ENCODE measurements at places on chromosomes 2 and 18.

GRCh38 chr2:173654896-173655265 is 300.2 kb downstream of the CDCA7 start:
- no peak for DNase-seq

DNA sequence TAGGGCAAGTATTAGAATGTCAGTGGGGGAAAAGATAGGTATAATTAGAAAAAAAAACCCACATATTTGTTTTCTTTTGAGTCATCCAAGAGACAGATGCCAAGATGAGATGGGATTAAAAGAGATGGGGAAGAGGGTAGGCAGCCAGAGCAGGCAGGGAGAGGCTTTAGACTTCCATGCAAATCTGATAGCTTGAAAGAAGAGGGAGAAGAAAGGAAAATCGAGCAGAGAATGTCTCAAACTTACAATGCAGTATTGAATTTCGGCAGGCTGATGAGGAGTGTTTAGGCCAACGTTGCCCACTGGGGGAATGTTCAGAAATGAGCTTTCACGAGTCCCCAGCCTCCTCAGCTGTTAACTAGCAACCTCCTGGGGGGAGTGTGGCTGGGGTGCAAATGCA is 91.3 kb downstream of the SPATS2L start:
- DNase-seq, result no peak

GRCh38 chr2:44946372-44947027 is 5.0 kb downstream of the SIX3 start:
- no peak for DNase-seq

DNA sequence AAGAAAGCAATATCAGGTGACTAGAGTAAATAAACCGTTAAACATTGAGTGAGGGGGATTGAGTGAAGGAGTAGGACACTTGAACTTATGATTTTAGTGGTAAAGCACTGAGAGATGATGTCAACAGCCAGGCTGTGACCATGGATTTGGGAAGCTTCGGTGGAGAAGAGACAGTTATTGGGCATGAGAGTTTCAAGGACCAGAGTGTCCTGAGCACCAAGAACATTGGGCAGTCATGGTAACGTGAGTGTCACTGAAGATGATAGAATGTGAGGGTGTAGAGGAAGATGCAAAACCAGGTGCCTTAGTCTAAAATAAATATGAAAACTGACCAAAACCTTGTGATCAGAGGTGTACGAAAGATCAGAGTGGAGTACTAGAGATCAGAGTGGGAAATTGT is 248.1 kb downstream of the ASXL3 start:
- DNase-seq, result no peak

DNA sequence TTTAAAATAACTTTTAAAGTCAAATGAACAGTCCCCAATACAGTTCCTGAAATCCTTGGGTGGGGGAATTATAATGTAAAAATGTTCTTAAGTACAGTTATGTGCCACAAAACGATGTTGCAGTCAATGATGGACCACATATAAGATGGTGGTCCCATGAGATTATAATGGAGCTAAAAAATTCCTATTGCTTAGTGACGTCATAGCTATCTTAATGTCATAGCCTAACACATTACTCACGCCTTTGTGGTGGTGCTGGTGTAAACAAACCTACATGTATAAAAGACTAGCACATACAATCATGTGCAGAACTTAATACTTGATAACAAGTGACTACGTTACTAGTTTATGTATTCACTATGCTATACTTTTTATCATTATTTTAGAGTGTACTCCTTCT is 109.4 kb downstream of the EPB41L3 start:
- no peak for DNase-seq

GRCh38 chr18:62523631-62524439 is 1.0 kb downstream of the ZCCHC2 start:
- peak; percentile 14 for DNase-seq

GRCh38 chr2:100757621-100758394 is 62.1 kb upstream of the NPAS2 start:
- DNase-seq, result no peak

- no peak for DNase-seq
These were observed 120.0 kb downstream of the DOCK10 start for GRCh38 chr2:224922142-224922727.

- no peak for DNase-seq
These were observed 13.1 kb upstream of the SLC35F5 start for GRCh38 chr2:113769555-113769954.

DNA sequence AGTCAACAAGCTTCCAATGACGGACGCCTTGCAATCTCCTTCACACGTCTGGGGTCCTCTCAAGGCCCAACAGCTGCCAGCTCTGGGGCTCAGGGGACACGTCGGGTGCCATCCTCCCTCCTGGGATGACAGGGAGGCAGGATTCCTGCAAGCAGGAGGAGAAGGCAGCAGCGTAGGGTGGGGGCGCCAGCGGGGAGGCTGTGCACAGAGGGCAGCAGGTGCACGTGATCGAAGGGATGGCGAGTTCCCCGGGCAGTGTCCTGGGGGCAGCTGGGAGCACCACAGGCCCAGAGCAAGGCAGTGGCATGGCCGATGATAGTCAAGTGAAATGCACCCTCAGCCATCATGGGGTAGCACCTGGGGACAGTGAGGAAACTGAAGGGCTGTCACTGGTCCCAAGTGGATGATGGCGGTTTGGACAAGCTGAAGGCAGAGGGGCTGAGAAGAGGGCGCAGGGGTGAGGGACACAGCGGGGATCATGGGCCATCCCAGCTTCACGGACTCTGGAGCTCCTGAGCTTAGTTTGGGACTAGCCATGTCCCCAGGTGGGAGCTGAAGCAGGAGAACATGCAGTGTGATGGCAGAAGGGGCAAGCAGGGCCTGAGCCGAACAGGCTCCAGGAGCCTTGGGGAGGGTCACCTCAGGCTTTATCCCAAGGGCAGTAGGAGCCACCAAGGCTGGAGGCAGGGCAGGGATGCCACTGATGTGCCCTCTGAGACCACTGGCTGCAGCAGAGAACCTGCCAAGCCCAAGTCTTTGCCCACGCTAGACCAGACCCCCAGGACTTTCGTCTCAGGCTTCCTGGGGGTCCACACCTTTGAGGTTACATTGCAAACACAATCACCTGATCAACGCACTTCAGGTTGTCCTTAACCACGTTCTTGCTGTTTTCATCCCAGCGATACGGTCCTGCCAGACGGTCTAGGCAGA is 16.3 kb upstream of the SNED1 start:
- DNase-seq, result no peak

DNA sequence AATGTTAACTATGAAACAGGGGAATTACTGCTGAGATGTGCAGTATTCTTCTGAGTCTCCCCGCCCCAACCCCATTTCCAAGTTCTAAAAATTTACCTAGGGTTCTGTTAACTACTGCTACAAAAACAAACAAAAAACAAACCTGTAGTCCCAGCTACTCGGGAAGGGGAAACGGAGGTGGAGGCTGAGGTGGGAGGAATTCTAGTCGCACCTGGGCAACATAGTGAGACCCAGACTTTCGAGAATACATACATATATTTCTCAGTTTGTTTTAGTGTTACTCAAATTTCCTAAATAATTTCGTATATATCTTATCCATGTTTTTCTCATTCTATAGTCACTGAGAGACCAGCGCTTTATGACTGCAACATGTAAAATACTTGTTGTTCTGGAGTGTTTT is 989 bp downstream of the STAM2 start:
- DNase-seq, result no peak

DNA sequence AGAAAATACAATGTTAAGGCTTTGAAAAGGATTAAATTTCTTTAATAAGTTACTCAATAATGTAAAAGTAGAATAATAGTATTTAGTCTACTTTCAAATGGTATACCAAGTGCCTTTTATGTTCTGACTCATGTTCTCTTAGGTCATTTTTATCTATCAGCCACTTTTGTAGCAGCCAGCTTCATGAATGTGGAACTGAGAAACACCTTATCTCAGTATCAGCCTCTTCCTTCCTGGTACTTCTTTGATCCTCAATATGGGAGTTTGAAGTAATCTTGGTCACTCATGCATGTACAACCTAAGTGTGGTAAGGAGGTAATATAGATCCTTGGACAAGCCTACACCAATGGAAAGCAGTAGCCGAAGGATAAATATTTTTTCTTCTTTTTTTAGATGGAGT is 180.4 kb upstream of the NRXN1 start:
- DNase-seq, result no peak

DNA sequence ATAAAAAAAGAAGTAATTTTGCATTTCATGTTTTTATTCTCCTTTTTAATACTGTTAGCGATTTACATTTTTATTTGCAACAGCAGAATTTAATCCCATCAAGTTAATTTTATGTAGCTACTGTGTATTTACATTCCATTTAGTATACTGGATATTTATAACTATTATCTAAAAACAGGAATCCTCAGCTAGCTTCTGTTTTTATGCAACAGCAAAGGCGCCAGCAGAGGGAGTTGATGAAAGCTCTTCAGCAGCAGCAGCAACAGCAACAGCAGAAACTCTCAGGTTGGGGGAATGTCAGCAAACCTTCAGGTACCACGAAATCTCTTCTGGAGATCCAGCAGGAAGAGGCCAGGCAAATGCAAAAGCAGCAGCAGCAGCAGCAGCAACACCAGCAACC is 26.2 kb upstream of the SNORC start:
- DNase-seq, result no peak

DNA sequence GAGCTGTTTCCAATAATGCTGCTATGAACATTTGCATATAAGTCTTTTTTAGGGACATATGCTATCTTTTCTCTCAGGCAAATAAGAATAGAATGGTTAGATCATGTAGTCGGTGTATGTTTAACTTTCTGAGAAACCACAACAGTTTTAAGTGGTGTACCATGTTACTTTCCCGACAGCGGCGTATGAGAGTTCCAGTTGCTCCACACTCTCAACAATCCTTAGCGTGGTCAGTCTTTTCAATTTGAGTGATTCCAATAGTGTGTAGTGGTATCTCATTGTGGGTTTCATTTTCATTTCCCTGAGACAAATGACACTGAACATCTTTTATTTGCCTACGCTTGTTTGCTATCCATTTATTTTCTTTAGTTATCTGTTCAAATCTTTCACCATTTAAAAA is 149.5 kb downstream of the ACOXL start:
- DNase-seq, result no peak

DNA sequence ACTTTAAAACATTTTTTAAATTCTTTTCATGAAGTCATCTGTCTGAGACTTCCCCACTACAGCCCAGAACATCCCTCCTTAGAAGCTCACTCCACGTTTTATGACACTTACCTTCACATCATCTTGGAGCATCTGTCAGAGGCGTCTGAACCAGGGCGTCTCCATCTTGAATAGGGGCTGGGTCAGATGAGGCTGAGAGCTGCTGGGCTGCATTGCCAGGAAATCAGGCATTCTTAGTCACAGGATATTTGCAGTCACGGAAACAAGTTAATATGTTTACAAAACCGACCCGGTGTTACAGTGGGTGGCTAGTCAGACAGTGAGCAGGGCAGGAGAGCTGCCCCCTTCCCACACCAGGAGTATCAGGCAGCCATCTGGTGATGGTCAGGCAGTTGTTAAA is 456.5 kb downstream of the FBXO15 start:
- DNase-seq, result no peak

- DNase-seq, result no peak
These were observed 53.1 kb downstream of the MYO1B start for GRCh38 chr2:191298306-191298705.

- DNase-seq, result peak; percentile 12
These were observed 138.8 kb downstream of the MCFD2 start for GRCh38 chr2:46776687-46777327.

DNA sequence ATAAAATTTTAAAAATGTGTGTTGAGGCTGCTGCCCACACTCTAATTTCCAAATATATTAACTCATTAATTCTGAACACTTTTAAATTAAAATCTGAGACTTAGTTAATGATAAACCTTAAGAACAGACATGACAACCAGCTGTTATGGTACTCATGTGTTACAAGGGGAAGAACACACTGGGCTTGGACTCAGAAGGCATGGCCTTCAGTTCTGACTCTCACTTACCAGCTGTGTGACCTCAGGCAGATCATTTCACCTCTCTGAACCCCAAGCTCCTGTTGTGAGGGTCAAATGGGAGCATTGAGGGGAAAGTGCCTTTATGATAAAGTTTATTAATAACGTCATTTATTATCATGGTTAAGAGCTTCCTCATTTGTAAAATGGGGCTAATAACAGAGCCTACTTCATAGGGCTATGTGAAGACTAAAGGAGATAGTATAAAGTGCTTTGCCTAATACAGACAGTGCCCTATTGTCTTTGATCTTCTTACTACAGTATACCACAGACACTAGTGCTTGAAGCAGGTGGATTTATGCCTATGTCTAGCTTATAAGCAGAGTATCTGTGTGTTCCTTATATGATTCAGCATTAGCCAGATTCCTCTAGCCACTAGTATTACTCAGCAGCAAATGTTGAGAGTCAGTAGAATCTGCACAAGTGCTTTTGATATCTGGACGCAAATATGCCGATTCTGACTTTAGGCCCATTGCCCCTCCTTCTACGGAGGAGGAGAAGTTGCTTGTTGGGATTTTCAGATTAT is 99.6 kb downstream of the SGPP2 start:
- DNase-seq, result no peak

- no peak for DNase-seq
These were observed 2.3 kb upstream of the ZNF532 start for GRCh38 chr18:58862356-58862755.

GRCh38 chr2:42755191-42755880 is 8.6 kb downstream of the OXER1 start:
- no peak for DNase-seq

GRCh38 chr2:989781-990467 is 39.3 kb downstream of the SNTG2 start:
- no peak for DNase-seq
